AG08396 (cell line): ENCODE measurements at places on chromosomes 3 and 15.
A peak's percentile ranks its signal among the peaks of the same experiment; 100 is the strongest.

- peak; percentile 30 for DNase-seq
These were observed 30.8 kb downstream of the ARHGEF26 start for GRCh38 chr3:154151969-154152368.

GRCh38 chr15:42324308-42324707 is 35.0 kb upstream of the CAPN3 start:
- no peak for DNase-seq

DNA sequence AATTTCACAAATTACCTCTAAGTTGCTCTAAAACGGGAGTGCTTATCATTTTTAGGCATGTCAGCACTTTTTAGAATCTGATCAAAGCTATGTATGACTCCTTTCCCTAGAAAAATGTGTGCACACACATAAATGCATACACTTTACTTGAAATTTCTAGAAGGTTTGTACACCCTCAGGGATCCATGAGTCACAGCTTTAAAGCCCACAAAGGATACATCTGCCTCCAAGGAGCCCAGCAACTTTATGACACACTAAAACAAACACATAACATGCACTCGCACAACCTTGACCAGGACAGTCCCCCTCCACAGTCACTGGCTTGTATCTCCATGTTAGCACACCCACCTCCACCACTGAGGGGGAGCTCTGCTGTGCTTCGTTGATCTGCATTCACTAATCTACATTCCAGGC is 722.0 kb upstream of the CFAP20DC start:
- DNase-seq, result peak; percentile 45

- no peak for DNase-seq
These were observed 32.0 kb downstream of the SV2B start for GRCh38 chr15:91132079-91132478.

- no peak for DNase-seq
These were observed 308.0 kb downstream of the PTPRG start for GRCh38 chr3:61869371-61869770.

DNA sequence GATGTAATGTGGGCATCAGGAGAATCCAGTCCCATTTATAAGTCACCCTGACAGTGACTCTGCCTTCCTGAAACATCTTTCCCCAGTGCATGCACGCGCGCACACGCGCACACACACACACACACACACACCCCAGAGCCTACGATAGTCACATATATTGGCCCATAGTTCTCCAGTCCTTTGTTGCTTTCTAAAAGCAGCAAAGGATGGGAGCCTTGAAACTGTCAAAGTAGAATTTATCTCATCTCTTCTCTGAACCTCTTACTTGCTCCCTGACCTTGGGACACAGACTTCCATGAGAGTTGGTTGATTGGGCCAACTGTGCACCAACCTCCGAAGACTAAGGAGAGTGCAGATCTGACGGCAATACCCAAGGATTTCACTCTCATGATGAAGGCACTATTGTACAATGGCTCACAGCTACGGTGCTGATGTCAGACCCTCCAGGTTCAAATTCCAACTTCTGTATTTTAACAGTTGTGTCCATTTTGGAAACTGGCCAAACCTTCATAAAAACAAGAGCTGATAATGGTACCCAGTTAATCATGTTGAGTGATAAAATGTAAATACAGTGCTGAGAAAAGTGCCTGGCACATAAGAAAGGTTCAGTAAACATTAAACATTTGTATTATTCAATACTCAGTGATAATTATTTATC is 8.3 kb downstream of the CPA3 start:
- no peak for DNase-seq

GRCh38 chr3:55842204-55842603 is 355.1 kb upstream of the WNT5A start:
- no peak for DNase-seq

DNA sequence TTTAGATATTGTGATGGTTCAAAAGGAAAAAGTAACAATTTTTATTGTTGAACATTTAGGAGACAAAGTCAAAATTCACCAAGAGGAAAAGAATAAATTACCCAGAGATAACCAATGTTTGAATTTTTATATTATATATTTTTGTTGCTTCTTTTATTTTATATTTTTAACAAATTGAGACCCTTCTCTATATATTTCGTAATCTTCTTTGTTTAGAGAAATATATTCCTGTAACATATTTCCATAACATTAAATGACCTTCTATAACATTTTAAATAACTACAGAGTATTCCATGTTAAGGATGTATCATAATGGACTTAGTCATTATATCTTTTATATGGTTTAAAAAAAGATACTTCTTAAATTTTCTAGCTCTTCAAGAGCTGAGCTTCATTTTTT is 128.0 kb downstream of the RBPMS2 start:
- no peak for DNase-seq

GRCh38 chr3:52121464-52121805 is 32.8 kb downstream of the POC1A start:
- DNase-seq, result no peak

GRCh38 chr3:94433811-94434210 is 370.9 kb downstream of the NSUN3 start:
- DNase-seq, result no peak

- no peak for DNase-seq
These were observed 98.0 kb upstream of the ABHD17C start for GRCh38 chr15:80597076-80597475.

- no peak for DNase-seq
These were observed 640.7 kb downstream of the FHIT start for GRCh38 chr3:60610441-60611112.

GRCh38 chr3:192935441-192935840 is 17.8 kb upstream of the MB21D2 start:
- peak; percentile 31 for DNase-seq

DNA sequence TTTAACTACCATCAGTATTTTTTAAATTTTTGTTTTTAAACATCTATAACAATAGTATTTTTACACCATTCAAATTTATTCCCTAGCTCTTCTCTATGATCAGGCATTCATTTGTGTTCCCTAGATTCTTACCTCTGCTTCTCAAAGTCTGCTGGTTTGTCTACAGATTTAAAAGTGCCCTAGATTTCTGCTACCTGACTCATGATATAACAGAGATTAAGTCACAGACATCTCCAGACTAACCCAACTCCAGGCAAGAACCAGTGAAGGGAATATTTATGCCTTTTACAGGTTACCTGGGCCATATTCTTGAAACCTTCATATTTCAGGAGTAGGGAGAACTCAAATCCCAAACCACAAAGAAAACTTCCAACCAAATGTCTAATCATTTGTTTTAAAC is 38.8 kb downstream of the ADAM10 start:
- no peak for DNase-seq

GRCh38 chr3:60316121-60316797 is 935.0 kb downstream of the FHIT start:
- no peak for DNase-seq

GRCh38 chr15:101181349-101181748 is 70.5 kb downstream of the CHSY1 start:
- DNase-seq, result no peak

DNA sequence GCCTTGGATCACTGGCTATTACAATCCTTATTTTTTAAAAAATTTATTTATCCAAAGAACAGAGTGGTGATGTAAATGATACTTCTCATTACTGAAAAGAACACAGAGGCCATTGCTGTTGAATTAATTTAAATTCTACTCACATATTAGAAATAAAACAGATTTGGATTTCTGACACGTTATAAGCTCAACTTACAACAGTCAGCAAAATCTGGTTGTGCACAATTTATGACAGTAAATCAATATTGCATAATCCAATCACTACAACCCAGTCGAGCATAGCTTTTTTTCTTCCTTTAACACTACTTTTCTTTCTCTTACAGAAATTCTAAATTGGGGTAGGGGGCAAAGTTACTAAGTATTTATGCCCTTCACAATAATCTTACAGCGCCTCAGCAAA is 17.3 kb upstream of the HGD start:
- DNase-seq, result no peak

- peak; percentile 21 for DNase-seq
These were observed 346.8 kb downstream of the CNTN3 start for GRCh38 chr3:74267588-74268184.

DNA sequence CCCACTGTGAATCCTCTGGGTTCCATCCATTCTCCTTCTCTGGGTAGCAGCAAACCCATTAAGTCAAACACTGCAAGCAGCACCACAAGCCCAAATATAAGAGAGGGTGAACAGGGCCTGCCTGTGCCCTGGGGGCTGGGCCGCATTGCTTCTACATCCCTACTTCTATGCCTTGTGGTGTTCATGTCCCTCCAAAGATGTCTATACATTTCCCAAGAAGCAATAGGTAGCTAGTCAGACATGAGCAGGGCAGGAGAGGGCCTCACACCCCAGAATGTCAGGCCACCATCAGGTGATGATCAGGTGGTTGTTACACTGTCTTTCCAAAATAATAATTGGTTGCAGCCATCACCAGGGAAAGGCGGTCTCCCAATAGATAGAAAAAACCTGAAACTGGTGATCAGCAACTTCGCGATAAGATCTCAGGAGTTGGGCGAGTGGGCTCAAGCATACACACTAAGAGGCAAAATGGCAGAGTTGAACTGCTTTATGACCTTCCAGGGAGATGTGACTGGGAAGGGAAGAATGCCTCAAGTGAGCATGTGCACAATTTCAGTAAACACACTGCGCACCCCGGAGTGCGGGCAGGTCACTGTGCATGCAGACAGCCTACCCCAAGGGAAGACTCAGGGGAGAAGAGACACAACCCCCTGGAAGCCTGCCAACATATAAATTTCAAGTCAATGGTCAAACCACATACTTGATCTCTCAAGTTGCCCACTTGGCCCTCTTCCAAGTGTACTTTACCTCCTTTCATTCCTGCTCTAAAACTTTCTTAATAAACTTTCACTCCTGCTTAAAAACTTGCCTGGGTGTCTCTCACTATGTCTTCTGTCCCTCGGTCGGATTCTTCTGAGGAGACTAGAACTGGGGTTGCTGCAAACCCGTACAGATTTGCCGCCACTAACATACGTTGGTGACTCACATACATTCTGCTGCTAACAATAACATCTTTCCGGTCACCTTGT is 39.9 kb downstream of the KLF15 start:
- DNase-seq, result no peak

GRCh38 chr15:34722439-34722836 is 32.4 kb downstream of the GJD2 start:
- DNase-seq, result peak; percentile 44

DNA sequence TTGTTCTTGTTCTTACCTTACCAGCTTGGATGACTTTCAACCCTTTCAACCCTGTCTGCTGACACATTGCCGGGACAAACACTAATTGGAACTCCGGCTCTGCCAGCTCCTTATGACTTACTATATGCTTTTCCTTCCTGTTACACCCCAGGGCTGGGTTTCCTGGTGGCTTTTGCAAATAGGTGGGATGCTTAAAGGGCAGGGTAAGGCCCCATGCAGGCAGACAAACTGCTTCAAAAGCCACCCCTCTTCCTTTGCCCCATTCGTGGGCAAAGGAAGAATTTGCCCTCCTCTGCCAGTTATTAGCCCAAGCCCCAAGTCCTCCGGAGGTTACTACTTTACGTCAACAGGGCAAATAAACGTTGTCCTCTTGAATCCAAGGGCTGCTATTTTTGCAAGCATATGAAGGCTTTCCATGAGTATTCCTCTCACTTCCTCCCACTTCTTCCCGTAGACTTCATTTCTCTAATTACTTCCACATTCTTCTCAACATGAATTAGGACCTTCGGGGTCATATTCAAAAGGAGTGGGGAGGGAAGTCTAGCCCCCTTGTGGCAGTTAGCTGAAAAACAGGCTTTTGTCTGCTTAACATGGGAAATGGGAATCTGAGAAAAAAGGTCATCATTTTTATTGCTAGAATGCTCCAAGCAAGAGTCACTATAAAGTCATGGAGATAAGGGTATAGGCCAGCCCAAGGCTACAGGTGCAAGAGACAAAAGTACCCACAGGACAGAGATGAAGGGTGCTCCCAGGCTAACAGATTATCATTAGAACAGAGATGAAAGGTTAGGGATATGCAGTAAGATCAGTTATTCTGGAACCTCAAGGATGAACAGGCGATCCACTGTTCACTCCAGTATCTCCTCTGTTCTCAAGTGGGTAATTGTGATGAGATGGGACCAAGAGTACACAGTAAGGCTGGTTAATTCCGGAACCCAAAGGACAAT is 56.3 kb upstream of the FSTL1 start:
- peak; percentile 33 for DNase-seq

GRCh38 chr3:58384381-58385090 is 49.1 kb downstream of the PDHB start:
- no peak for DNase-seq

- DNase-seq, result no peak
These were observed 7.0 kb upstream of the FSTL1 start for GRCh38 chr3:120457827-120458226.

GRCh38 chr15:70257573-70258248 is 160.0 kb upstream of the TLE3 start:
- DNase-seq, result no peak

DNA sequence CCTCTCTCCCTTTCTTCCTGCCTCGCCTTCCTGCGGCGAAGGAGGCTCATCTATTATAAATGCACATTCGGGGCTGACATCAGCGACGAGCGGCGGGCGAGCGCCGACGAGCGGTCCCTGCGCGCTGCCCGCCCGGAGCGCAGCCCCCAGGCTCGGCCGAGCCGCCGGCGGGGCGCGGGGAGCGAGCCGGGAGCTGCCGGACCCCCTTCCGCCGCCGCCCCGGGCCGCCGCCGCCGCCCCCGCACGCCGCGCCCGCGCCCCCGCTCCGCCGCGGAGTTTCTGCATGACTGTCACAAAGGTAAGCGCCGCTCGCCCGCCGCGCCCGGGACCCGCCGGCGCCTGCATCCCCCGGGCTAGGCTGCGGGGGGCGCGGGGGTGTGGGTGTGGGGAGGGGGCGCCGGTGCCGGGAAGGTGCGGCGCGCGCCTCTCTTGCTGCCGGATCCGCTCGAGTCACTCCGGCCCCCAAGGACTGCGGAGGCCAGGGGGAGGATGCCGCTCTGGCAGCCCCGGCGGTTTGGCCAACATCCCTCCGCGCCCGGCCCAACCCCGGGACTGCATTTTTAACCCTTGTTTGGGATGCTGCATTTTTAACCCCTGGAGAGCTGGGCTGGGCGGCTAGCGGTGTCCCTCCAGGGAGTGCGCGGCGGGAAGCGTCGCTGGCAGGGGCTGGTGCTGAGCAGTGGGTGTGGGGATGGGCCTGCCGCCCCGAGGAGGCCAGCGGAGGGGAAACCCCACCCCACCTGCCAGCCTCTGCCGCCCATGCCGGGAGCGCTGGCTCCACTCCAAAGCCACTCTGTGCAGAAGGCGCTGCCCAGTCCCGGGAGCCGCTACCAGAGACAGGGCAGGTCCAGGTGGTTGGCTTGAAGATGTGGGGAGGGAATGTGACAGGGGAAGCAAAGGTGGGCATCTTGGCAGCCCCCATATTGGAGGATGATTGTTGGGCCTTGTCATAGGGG is at the start of gene CORO2B:
Gene CORO2B, plus strand, starts transcription at position 14 of the 956 bp plus-strand sequence. Its CDS starts 270 bp downstream, at position 284.
- peak; percentile 76 for DNase-seq

DNA sequence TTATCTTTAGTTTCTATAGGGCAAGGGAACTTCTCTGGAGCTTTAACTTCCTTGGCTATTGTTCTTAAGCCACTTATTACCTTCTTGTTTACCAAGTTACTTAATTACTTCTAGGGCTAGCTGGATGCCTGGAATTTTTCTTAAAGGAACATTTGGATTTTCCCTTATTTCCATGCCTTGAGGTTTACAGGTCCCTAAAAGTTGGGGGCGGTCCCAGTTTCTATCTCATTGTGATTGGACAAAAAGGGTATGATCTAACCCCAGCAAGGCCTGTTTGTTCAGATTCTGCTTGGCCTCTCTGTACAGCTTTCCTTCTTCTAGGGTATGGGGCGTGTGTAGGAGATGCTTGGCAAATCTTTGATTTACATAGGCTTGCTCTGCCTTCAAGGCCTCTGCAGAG is 17.4 kb downstream of the PDHB start:
- DNase-seq, result no peak
